ENCODE measurements at places on chromosomes 5 and 9.

DNA sequence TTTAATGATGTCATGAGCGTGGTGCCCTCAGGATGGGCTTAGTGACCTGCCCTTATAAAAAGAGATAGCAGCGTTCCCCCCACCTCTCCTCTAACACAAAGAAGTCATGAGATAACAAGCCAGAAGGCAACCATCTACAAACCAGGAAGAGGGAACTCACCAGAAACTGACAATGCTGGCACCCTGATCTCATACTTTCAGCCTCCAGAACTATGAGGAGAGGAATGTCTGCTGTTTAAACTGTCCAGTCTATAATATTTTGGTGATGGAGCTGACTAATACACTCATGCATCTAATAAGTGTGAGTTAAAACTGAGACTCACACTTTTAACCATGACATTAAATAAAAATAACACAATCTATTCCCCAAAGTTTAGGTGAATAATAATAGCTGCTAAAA is 156.1 kb upstream of the SPEF2 start:
- no peak for DNase-seq

DNA sequence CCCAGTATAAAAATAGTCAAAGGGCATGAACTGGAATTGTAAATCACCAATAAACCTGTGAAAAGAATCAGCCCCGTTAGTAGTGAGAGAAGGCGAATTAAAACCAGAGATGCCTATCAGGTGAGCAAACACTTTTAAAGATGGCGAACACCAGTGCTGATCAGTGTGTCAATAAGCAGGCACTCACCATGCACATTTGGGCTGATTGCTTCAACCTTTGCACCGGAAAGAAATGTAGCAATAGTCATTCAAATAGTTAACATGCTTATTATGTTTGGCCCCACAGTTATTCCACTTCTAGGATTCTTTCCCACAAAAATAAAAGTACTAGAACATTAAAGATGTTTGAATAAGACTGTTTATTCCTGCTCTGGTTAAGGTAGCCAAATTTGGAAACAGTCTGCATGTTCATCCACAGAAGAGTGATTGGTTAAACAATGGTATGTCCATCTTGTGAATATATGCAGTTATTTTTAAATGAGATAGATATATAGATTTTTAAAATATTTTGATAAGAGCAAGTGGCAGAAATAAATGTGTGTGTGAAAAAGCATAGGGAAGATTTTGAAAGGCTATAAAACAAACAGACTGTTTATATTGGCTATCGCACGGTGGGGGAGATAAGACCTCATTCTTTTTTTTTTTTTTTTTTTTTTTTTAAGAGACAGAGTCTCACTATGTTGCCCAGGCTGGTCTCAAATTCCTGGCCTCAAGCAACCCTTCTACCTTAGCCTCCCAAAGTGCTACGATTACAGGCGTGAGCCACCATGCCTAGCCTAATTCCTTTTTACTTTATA is 112.2 kb downstream of the PIP5K1B start:
- DNase-seq, result no peak

GRCh38 chr5:150578781-150579461 is 61.5 kb upstream of the SYNPO start:
- no peak for DNase-seq

DNA sequence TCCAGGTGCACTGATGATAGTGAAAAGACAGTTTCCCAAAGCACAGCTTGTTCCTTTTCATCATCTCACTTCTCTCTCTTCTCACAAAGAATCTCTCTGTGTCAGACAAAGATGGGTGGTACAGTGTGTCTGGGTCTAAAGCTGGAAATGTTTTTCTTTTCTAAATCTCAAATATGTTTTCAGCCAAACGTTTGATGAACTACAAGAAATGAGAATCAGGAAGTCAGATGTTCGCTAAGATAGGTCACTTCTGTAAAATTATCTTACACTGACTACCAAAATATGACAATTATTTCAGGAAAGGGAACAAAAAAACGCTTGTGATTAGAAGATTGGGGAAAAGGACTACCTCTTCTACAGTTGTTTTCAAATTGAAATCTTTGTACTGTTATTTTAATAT is 708.8 kb downstream of the PTPRD start:
- no peak for DNase-seq

DNA sequence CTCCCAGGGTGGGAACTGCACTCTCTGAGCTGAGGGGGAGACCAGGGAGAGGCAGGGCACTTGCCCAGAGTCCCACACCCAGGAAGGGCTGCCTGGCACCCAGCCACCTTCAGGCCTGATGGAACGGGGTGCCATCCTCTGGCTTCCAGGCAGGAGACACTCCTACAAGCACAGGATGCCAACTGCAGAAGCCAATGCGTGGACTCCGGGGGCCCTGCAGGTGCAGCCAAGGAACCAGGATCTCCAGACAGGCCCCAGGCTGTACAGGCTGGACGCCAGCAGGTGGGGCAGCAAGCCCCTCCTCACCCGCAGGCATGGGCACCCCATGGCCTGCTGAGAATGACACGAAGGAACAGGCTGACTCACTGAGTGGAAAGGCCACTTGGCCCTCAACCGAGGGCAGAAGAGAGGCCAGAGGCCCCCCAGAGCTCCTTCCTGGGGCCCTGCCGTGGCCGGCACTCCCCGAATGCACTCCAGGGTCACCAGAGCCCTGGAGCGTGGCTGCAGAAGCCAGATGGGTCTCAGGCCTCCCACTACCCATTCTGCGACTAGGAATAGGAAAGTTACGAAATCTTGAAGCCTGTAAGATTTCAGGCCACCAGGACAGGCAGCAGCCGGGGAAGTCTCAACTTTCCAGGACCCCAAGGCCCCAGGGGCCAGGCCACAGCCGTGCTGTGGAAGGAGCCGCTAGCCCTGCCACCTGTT is 15.7 kb downstream of the NACC2 start:
- DNase-seq, result no peak

- DNase-seq, result no peak
Measured at GRCh38 chr9:133998915-133999595, 6.9 kb upstream of the VAV2 start.

DNA sequence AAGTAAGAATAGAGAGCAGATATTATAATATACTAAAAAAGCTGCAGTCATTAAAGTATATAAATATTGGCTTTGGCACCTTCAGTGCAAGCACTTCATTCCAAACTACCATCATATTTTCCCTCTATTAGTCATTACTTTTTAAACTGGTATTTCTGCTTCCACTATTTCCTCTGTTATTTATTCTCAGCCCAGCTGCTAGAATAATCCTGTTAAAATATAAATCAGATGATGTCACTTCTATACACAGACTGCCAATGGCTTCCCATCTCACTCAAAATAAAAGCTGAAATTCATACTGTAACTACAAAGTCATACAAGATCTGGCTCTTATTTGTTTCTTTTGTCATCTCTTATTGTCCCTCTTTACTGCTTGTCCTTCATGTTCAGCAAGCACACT is 432.9 kb downstream of the TLE4 start:
- no peak for DNase-seq

DNA sequence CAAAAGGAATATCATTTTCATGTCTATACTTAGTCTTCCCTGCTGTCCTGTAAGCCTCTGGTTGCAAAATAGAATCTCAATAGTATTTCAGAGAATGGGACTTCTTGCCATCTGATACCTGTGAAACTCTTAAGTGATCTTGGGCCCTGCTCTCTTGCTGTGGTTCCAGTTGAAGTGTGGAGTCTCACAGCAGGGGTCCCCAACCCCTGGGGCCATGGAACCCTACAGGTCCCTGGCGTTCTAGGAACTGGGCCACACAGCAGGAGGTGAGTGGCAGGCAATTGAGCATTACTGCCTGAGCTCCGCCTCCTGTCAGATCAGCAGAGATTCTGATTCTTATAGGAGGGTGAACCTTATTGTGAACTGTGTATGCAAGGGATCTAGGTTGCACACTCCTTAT is 65.9 kb downstream of the ZSWIM6 start:
- DNase-seq, result no peak

DNA sequence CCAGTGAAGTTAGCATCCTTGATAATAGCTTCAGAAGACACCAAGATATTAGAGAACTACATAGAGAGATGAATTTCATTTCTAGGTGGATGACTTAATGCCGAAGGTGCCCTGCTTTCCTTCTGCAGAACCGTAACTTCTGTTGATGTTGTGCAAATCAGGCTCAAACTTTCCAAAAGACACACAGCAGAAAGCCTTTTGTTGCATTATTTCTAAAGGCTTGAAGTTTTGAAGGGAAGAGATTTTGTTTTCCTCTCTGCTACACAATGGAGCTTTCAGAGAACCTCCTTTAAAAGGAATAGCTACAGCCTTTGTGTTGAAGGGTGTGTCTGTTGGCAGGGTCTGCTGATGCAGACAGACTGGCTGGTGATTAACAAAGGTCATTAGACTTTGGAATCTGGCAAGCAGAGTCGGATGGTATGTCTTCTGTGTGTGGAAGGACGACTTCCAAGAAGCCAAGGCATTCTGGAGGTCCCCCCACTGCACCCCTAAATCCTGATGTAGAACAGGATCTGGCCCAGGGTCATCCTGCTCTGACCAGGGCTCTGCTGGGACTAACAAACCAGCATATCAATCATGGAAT is 57.8 kb downstream of the ZNF462 start:
- DNase-seq, result no peak

DNA sequence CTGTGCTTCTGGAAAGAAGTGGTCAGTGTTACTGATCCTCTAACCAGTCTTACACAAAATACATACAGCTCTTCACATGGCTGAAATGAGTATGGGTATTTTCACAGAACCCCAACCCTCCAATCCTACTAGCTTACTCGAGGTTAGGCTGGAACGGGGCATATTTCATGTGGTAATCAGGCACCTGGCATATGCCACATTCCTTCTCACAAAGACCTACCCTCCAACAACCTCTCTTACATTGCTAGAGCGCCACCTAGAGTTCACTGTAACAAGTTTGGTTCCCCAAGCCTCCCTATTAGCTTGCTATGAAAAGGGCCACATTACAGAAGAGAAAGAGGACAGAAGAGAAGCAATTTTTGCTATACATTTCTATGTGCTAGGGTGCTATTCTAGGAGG is 597.3 kb downstream of the PRELID2 start:
- no peak for DNase-seq

- no peak for DNase-seq
Measured at GRCh38 chr5:122478741-122479442, 166.9 kb downstream of the SNCAIP start.

- no peak for DNase-seq
Measured at GRCh38 chr5:156356238-156356637, 29.3 kb downstream of the SGCD start.

- DNase-seq, result no peak
Measured at GRCh38 chr9:108434502-108434901, 421.3 kb downstream of the ACTL7B start.

DNA sequence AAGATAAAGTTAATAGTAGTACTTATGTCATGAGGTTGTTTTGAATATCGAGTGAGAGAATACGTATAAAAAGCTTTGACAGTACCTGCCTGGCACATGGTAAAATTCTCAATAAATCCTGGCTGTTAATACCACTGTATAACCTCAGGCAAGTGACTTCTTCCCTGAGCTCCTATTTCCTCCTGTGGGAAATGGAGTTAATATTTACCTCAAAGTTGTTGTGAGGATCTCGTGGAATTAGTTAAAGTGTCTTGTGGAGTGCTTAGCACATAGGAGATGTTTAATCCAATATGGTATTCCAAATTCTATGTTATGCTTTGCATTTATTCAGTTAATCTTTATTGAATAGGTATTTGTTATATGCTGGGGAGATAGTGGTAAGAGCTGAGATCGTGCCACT is 18.5 kb downstream of the FOCAD start:
- DNase-seq, result no peak

- no peak for DNase-seq
Measured at GRCh38 chr5:36908544-36909260, 32.1 kb downstream of the NIPBL start.

GRCh38 chr5:156434471-156434870 is 107.5 kb downstream of the SGCD start:
- DNase-seq, result no peak

Data from activated CD4-positive, alpha-beta T cell treated with anti-CD3 and anti-CD28 coated beads, Interleukin-2, amount 50 U/mL, for 48 hours (primary cell).